ENCODE measurements at places on chromosomes 16 and 17.

DNA sequence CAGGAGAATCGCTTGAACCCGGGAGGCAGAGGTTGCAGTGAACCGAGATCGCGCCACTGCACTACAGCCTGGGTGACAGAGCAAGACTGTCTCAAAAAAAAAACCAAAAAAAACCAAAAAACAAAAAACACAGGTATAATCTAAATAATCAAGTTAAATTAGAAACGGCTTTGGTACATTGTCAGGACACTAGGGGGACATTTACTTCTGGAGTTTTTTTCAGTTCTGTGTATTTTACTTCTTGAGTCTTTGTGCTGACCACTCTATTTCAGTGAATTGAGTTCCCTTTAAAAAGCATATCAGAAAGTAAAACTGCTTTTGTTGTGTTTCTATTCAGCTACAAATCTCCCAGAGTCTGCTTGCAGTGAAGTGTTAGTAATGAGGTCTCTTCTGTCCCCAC, 36.3 kb downstream of the DHRS7B start:
- DNase-seq: no peak

DNA sequence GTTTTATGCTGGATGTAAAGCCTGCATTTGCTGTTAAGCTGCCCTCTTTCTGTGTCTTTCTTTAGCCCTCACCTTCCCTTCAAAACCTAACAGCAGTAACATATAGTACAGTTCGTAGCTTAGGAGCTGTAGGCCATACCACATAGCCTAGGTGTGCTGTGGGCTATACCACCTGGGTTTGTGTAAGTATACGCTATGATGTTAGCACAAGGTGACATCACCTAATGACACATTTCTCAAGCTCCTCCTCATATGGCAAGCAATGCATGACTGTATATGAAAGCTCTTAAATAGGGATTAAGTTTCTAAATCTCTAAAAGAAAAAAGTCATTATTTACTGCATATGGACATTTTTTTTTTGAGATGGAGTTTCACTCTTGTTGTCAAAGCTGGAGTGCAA, 57.8 kb upstream of the TMEM97 start:
- DNase-seq: no peak

DNA sequence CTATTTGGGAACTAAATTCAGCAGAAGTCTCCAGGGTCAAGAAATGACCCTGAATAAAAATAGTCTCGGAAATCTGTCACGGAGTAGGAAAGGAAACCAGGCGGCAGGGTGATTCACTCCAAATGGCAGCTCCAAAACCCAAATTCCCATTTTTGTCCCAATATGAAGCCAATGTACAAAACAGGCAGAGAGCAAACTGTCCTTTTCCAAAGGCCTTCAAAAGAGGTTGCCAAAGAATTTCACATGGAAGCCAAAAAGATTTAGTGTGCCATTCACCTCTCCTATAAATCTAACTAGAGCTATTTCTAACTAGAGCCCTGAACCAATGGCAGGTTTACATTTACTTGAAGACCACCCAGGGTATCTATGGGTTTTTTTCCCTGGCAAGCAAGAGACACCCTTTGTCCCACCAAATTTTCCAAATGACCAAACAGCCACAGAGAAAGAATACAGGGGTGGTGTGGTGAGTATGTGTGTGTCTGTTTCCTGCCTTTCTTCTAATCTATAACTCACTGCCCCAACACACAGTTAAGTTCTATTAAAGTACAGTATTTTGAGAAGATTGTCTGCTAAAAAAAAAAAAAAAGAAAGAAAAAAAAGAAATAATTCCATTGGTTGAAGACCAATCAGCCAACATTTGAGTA, 6.8 kb downstream of the MYO1D start:
- DNase-seq: no peak

GRCh38 chr17:35387496-35387895, 14.1 kb upstream of the SLFN11 start:
- no peak for DNase-seq

- DNase-seq: no peak
Measured at GRCh38 chr17:5430413-5430999, 8.4 kb downstream of the C1QBP start.

- DNase-seq: no peak
Measured at GRCh38 chr17:37107406-37108083, 158.8 kb downstream of the AATF start.

DNA sequence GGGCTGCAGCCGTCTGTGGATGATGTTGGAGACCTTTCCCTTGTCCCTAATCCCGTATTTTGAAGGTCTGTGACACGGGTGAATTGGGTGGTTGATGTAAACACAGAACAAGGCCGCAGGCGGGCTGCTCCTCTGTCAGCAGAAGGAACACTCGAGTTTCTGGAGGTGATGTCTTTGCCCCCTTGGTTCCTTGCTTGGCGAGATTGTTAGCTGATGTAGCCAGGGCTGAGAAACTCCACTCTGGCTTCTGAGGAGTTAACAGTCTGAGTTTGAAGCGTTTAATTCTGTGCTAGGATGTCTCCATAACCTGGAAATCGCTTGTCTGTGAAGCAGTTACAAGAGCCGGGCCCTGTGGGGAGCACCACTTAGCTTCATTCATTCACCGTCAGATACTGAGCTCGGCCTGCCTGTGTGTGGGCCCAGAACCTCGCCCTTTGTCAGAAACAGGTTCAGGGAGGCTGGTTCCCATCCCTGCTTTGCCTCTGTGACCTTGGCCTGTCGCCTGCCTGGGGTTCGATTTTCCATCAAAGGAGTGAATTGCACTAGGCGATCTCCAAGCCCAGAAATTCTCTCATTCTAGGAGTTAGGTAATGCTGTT, 1.3 kb downstream of the MAPK8IP3 start:
- no peak for DNase-seq
